ENCODE measurements at places on chromosomes 5 and 9.

GRCh38 chr5:25909163-25909562, 1129.2 kb downstream of the CDH9 start:
- no peaks in the 10 kb centered on the region for H3K36me3 ChIP-seq
- no peak overlapping the region for H3K4me3 ChIP-seq
- no peak overlapping the region for H3K27ac ChIP-seq
- H3K27me3 ChIP-seq = no peaks in the 10 kb centered on the region
- H3K4me1 ChIP-seq = no peaks in the 10 kb centered on the region
- DNase-seq = no peak

GRCh38 chr5:25416960-25417359, 772.2 kb upstream of the CDH10 start:
- no peak overlapping the region for H3K27ac ChIP-seq
- H3K27me3 ChIP-seq = no peaks in the 10 kb centered on the region
- no peaks in the 10 kb centered on the region for H3K4me1 ChIP-seq
- no peaks in the 10 kb centered on the region for H3K36me3 ChIP-seq

- H3K27ac ChIP-seq = no peak overlapping the region
- no peak for DNase-seq
- no peaks in the 10 kb centered on the region for H3K4me1 ChIP-seq
- no peak overlapping the region for H3K4me3 ChIP-seq
Measured at GRCh38 chr9:9949978-9950377, 662.8 kb downstream of the PTPRD start.

DNA sequence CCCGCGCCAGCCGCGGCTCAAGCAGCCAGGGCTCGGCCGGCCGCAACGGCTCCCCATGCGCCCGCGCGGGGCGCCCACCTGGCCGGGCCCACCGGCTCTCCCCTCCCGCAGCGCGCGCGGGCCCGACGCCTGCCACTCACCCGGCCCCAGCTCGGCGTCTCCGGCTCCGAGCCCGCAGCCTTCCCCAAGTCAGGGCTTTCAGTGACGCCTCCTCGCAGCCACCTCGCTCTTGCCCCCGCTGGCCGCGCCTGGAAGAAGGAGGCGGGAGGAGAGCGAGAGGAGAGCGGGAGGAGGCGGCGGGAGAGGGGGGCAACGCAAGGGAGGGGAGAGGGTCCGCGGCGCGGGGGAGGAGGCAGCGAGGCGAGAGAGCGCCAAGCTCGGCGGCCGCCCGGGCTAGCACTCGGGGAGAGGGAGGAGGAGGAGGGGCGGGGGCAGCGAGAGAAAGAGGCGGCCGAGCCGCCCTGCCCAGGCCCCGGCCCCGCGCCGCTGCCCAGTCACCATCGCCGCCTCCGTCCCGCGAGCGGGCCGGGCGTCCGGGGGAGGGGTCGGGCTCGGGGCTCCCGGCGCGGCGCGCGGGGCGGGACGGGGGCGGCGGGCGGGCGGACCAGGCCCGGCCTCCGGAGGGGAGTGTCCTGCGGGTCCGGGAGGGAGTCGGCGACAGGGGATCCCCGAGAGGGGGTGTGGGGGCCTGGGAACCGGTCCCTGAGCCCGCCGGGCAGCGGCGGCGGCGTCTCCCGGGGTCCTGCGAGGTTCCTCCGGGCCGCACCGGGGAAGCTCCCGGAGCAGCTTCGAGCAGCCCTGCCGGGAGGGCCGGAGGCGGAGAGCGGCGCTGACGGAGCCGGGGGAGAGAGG, at the start of gene LHFPL2:
TSS of gene LHFPL2 (minus strand) at position 414 of the 852 bp plus-strand sequence. CDS start 138,559 bp downstream, outside the sequence.
- peaks cover 28% of the 10 kb centered on the region for H3K4me1 ChIP-seq
- H3K27me3 ChIP-seq = no peaks in the 10 kb centered on the region
- H3K36me3 ChIP-seq = no peaks in the 10 kb centered on the region
- H3K4me3 ChIP-seq = peak within 1 kb of the TSS; percentile 84
- peak within 1 kb of the TSS; percentile 89 for H3K27ac ChIP-seq
- DNase-seq = peak; percentile 97

GRCh38 chr5:159402856-159403255, 72.6 kb upstream of the IL12B start:
- DNase-seq = no peak
- H3K27me3 ChIP-seq = peaks cover 5% of the 10 kb centered on the region
- H3K36me3 ChIP-seq = no peaks in the 10 kb centered on the region
- no peak overlapping the region for H3K27ac ChIP-seq
- no peaks in the 10 kb centered on the region for H3K4me1 ChIP-seq

DNA sequence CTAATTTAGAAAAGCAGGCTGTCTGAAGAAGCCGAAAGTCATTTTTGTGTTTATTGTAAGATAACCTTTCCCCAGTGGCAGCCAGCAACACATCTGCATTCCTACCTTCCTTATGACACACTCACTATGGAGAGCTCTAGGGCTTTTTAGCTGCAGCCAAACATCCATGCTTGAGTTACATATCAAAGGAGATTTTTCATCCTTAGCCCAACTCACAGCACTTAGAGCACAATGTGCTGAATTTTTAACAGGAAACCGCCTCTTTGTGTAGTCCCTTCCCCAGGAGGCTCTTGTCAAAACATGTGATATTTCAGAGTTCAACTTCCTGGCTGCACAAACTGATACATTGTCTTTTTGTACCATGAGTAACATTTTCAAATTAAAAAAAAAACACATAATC, 379.2 kb downstream of the CTNND2 start:
- no peak overlapping the region for H3K27ac ChIP-seq
- no peak overlapping the region for H3K4me3 ChIP-seq
- no peak for DNase-seq
- no peaks in the 10 kb centered on the region for H3K4me1 ChIP-seq

GRCh38 chr5:167900340-167900935, 391.0 kb upstream of the WWC1 start:
- no peak overlapping the region for H3K4me3 ChIP-seq
- DNase-seq = no peak
- H3K4me1 ChIP-seq = peaks cover 4% of the 10 kb centered on the region
- no peak overlapping the region for H3K27ac ChIP-seq
- H3K36me3 ChIP-seq = no peaks in the 10 kb centered on the region
- H3K27me3 ChIP-seq = no peaks in the 10 kb centered on the region

GRCh38 chr9:114155995-114156656, 789 bp downstream of the COL27A1 start:
- H3K36me3 ChIP-seq = no peaks in the 10 kb centered on the region
- H3K4me1 ChIP-seq = peaks cover 19% of the 10 kb centered on the region
- H3K4me3 ChIP-seq = peak overlapping the region; percentile 79
- peak; percentile 81 for DNase-seq
- H3K27me3 ChIP-seq = peaks cover 27% of the 10 kb centered on the region
- peak overlapping the region; percentile 33 for H3K27ac ChIP-seq

GRCh38 chr5:84260140-84260539, 124.5 kb downstream of the EDIL3 start:
- no peak for DNase-seq
- no peak overlapping the region for H3K27ac ChIP-seq
- no peak overlapping the region for H3K4me3 ChIP-seq
- peaks cover 13% of the 10 kb centered on the region for H3K4me1 ChIP-seq
- H3K36me3 ChIP-seq = no peaks in the 10 kb centered on the region

- no peak overlapping the region for H3K27ac ChIP-seq
- H3K36me3 ChIP-seq = no peaks in the 10 kb centered on the region
- H3K4me3 ChIP-seq = no peak overlapping the region
- DNase-seq = no peak
Measured at GRCh38 chr5:11174591-11174990, 413.6 kb upstream of the DAP start.

DNA sequence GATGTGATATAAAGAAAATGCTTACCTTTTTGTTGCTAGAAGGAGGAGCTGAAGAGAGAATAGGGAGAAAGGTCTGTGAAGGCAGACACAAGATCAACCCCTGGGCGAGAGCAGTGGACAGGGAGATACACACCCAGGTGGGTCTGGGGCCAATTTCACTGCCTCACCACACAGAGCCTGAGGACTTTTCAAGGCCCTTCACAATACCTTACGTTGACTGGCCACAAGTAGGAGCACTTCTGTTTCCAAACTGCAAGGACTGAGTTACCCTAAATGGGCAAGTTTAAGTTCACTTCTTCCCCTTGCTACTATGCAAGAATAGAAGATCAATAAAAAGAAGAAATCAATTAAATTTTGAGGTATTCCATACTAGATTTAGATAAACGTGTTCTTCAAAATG, 174.5 kb upstream of the SLC12A2 start:
- H3K36me3 ChIP-seq = no peaks in the 10 kb centered on the region
- no peak overlapping the region for H3K27ac ChIP-seq
- H3K4me3 ChIP-seq = no peak overlapping the region
- no peaks in the 10 kb centered on the region for H3K27me3 ChIP-seq

GRCh38 chr5:11869203-11869602, 35.0 kb downstream of the CTNND2 start:
- no peaks in the 10 kb centered on the region for H3K4me1 ChIP-seq
- H3K4me3 ChIP-seq = no peak overlapping the region
- no peaks in the 10 kb centered on the region for H3K36me3 ChIP-seq

- no peaks in the 10 kb centered on the region for H3K36me3 ChIP-seq
- no peaks in the 10 kb centered on the region for H3K27me3 ChIP-seq
- no peak for DNase-seq
- peaks cover 19% of the 10 kb centered on the region for H3K4me1 ChIP-seq
Measured at GRCh38 chr5:36932699-36933098, 56.1 kb downstream of the NIPBL start.

GRCh38 chr5:80756292-80756691, 101.5 kb upstream of the DHFR start:
- H3K4me3 ChIP-seq = no peak overlapping the region
- H3K27me3 ChIP-seq = no peaks in the 10 kb centered on the region
- H3K27ac ChIP-seq = no peak overlapping the region
- H3K36me3 ChIP-seq = no peaks in the 10 kb centered on the region
- peaks cover 8% of the 10 kb centered on the region for H3K4me1 ChIP-seq

DNA sequence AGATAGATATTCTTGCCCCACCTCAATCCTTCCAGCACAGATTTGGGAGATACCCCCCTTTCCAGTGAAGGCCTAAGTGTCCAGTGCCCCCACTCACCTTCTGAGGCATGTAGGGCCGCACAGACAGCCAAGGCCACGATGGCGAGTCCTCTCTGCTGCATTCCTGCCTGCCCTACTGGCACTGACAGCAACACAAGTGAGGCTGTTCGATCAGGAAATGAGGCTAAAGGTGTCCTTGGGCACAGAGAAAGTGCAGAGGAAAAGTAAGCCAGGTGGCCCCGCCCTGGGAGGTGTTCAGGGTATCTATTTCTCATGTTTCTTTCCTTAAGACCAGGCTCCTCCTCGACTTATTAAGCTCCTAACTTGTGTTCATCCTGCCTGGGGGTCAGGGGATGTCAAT, at the start of gene CCL28:
TSS of gene CCL28 (minus strand) at position 236 of the 400 bp plus-strand sequence. CDS start at position 161, 75 bp downstream.
- H3K27me3 ChIP-seq = peaks cover 4% of the 10 kb centered on the region
- no peak for DNase-seq
- H3K36me3 ChIP-seq = no peaks in the 10 kb centered on the region
- no peak within 1 kb of the TSS for H3K4me3 ChIP-seq
- H3K4me1 ChIP-seq = no peaks in the 10 kb centered on the region

DNA sequence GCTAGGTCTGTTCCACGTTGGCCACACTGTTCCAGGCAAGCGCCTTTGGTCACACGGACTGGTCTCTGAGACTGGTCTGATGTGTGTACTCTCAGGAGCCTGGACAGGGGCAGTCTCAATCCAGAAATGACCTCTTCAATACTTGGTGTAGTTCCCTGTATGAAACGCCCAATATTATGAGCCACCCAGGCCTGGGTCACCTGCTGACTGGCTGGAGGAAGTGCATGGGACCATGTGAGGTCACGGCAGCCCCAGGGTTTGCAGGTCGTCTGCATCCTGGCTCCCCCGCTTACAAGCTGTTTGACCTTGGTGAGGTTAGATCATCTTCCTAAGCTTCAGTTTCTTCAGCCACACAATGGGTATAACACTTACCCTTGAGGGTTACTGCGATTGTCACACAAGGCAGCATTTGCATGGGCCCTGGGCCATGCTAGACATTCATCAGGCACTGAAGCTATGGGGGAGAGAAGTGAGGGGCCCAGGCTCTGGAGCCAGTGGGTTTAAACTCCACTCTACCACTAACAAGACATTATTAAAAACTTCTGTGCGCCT, 5.2 kb upstream of the GRHPR start:
- no peak for DNase-seq
- H3K36me3 ChIP-seq = no peaks in the 10 kb centered on the region
- peaks cover 11% of the 10 kb centered on the region for H3K4me1 ChIP-seq
- H3K27me3 ChIP-seq = no peaks in the 10 kb centered on the region
- H3K4me3 ChIP-seq = no peak overlapping the region

- H3K36me3 ChIP-seq = no peaks in the 10 kb centered on the region
- no peak overlapping the region for H3K27ac ChIP-seq
- H3K4me3 ChIP-seq = no peak overlapping the region
- no peaks in the 10 kb centered on the region for H3K27me3 ChIP-seq
- DNase-seq = no peak
Measured at GRCh38 chr5:148844433-148845280, 18.2 kb downstream of the ADRB2 start.

- no peak for DNase-seq
- no peaks in the 10 kb centered on the region for H3K4me1 ChIP-seq
- H3K4me3 ChIP-seq = no peak overlapping the region
- H3K36me3 ChIP-seq = no peaks in the 10 kb centered on the region
- no peak overlapping the region for H3K27ac ChIP-seq
- no peaks in the 10 kb centered on the region for H3K27me3 ChIP-seq
Measured at GRCh38 chr5:146699664-146700418, 178.7 kb downstream of the PPP2R2B start.

- peaks cover 7% of the 10 kb centered on the region for H3K36me3 ChIP-seq
- H3K27ac ChIP-seq = peak overlapping the region; percentile 96
- H3K27me3 ChIP-seq = no peaks in the 10 kb centered on the region
- H3K4me1 ChIP-seq = peaks cover 51% of the 10 kb centered on the region
Measured at GRCh38 chr9:130835441-130836298, 616 bp downstream of the ABL1 start.

DNA sequence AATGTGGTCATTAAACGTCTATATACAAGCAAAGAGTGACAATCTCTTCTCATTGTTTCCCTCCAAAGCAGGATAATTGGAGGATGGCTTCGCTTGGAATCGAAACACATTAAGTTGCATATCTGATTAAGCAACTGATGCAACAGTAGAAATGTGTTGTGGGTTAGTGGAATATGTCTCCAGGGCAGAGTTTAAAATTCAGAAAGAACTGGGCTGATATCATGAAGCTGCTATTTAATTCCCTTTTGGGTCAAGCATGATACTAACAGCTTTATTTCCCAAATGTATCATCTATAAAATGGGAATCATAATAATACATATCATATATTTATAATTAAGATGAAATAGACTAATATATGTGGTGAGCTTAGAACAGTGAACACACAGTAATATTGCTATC, 1763.0 kb upstream of the C9orf72 start:
- no peak overlapping the region for H3K4me3 ChIP-seq
- no peaks in the 10 kb centered on the region for H3K4me1 ChIP-seq
- H3K27ac ChIP-seq = no peak overlapping the region

GRCh38 chr9:107273634-107274033, 9.4 kb upstream of the RAD23B start:
- no peaks in the 10 kb centered on the region for H3K27me3 ChIP-seq
- H3K27ac ChIP-seq = no peak overlapping the region
- no peak overlapping the region for H3K4me3 ChIP-seq
- H3K4me1 ChIP-seq = peaks cover 51% of the 10 kb centered on the region
- H3K36me3 ChIP-seq = no peaks in the 10 kb centered on the region
- DNase-seq = no peak

DNA sequence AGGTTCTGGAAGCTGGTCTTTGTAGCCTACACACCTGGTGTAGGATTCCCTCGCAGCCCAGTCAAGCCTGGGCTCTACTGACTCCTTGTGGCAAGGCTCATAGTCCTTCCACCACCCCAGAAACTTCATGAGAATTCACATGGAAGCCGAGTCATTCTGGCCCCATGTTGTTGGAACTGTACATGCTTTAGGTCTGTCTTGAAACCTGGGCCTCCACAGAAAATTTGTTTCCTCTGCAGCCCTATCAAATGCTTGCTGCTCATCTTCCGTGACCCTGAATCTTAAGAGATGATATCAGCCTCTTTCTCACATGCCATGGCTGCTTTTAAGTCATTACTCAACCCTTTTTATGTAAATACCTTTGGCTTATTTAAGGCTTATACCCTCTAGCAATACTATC, 113.4 kb upstream of the GRHPR start:
- H3K36me3 ChIP-seq = peaks cover 12% of the 10 kb centered on the region
- H3K4me3 ChIP-seq = no peak overlapping the region
- no peaks in the 10 kb centered on the region for H3K27me3 ChIP-seq
- peaks cover 8% of the 10 kb centered on the region for H3K4me1 ChIP-seq
- no peak for DNase-seq
